HTR-8/SVneo (cell line): ENCODE measurements at places on chromosomes 11 and 22.

DNA sequence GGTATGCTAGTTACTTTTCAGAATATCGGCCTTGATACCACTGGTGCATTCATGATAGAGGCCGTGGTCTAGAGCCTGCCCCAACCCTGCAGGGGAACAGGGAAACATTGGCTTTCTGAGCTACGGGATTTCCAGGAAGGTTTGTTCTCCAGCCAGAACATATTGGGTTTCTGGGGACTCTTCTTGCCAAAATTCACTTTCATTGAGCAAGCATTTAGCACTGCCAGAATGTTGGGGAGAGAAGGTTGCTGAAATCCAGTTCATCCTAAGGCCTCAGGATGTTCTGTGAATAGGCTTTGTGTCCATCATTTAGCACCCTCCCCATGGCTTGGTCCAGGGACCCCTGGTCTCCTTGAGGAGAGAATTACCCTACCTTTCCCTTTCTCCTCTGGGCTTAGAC lies 36.7 kb downstream of the DRG1 start:
- DNase-seq, result no peak

- no peak for DNase-seq
Observed at GRCh38 chr22:47310601-47311000, 548.2 kb downstream of the TBC1D22A start.

GRCh38 chr11:124861670-124862069 lies 3.6 kb upstream of the ROBO3 start:
- no peak for DNase-seq

DNA sequence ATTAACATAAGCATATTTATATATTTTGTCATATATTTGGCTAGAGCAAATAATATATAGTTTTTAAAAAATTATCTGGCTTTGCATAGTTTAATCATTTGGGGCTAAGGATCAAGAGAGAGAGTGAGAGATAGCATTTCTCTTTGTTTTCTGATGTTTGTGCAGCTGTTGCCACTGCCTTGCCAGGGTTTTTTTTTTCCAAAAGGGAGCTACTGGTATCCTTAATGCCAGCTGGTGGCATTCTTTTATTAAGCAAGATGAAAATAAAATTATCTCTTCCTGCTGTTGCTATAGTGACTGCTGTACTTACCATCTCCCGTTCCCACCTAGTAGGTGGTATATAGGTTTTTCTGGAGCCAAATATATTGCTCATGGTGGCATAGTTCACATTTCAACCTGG lies 793.3 kb upstream of the ARHGAP42 start:
- no peak for DNase-seq

GRCh38 chr22:26690654-26691376 lies 33.4 kb downstream of the MIAT start:
- no peak for DNase-seq

GRCh38 chr11:73866586-73866996 lies 10.1 kb downstream of the COA4 start:
- DNase-seq, result peak; percentile 90

GRCh38 chr11:67483831-67484665 lies 1.2 kb downstream of the AIP start:
- no peak for DNase-seq

GRCh38 chr22:24337894-24338645 lies 67.4 kb downstream of the SPECC1L start:
- DNase-seq, result no peak

- DNase-seq, result no peak
Observed at GRCh38 chr11:119525180-119525866, 102.4 kb upstream of the THY1 start.

- DNase-seq, result no peak
Observed at GRCh38 chr11:115180272-115180671, 323.9 kb downstream of the CADM1 start.

- DNase-seq, result no peak
Observed at GRCh38 chr11:134272381-134273316, 3.5 kb upstream of the GLB1L3 start.

GRCh38 chr11:61893981-61894380 lies 2.6 kb upstream of the FADS3 start:
- DNase-seq, result no peak

GRCh38 chr22:46587492-46588278 lies 32.5 kb upstream of the GRAMD4 start:
- no peak for DNase-seq

- no peak for DNase-seq
Observed at GRCh38 chr11:129278586-129279319, 86.6 kb upstream of the ARHGAP32 start.

DNA sequence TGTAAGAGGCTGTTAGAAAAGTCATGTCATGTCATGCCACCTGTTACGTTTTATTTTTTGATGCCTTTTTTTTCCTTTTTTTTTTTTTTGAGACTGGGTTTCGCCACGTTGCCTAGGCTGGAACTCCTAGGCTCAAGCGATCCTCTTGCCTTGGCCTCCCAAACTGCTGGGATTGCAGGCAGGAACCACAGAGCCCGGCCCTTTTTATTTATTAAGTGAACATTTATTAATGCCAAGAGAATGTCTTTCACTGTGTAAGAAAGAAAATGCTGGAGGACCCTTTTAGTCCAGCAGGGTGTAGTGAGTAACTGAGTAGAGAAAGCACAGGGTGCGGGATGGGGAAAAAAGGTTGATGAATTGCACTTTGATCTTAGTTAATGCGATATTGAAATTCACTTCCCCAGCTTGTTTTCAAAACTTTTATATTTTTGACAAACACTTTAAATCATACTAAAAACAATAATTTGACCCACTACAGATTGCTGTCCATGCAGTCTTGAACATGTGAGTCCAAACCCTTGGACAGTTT lies 2.3 kb upstream of the XBP1 start:
- no peak for DNase-seq

DNA sequence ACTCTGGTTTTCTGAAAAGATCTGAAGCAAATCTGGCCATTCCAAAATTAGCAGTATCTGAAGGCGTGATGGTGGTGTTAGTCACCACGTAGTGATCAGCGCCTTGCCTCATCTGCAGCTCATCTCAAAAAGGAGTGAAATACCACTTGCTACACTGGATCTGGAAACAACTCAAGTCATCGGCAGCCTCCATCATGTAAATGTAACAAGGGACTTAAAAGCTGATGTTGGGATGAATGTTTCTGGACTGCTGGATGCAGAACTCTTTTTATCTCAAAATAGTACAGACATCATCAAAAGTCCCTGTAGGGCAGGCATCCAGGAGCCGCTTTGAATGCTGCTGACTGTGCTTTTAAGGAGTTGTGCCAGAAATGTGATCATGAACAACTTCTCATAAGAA lies 14.1 kb upstream of the APLP2 start:
- no peak for DNase-seq

DNA sequence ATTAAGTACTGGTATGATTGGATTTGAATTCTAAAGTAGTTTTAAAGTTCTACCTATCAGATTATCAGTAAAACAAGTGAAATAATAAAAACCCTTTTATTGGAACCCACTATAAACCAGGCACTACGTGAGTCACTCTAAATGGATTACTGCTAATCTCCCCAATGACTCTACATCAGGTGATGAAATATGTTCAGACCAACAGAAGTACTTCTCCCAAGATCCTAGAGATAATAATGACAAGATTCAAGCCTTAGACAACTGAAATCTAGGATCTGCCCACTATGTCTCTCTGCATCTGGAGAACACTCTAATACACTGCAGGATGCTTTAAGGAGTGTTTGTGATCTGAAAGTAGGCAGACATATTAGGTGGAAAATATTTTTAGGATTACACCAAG lies 652.1 kb upstream of the CHORDC1 start:
- no peak for DNase-seq

DNA sequence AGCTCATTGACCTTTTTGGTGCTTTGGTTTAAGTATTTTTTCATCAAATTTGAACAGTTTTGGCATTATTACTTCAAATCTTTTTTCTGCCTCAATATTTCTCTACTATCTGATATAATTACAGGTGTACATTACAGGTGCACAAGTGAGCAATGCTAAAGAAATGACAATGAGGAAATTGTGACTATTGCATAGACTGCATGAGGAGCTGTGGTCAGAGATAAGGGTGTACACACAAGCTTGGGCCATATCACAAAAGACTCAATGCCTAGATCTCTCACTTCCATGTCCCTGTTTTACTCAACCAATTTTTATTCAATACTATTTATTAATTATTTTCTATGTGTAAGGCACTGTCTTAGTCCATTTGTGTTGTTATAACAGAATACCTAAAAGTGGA lies 251.0 kb upstream of the UBASH3B start:
- DNase-seq, result no peak

GRCh38 chr11:112806876-112807275 lies 154.3 kb upstream of the NCAM1 start:
- no peak for DNase-seq

DNA sequence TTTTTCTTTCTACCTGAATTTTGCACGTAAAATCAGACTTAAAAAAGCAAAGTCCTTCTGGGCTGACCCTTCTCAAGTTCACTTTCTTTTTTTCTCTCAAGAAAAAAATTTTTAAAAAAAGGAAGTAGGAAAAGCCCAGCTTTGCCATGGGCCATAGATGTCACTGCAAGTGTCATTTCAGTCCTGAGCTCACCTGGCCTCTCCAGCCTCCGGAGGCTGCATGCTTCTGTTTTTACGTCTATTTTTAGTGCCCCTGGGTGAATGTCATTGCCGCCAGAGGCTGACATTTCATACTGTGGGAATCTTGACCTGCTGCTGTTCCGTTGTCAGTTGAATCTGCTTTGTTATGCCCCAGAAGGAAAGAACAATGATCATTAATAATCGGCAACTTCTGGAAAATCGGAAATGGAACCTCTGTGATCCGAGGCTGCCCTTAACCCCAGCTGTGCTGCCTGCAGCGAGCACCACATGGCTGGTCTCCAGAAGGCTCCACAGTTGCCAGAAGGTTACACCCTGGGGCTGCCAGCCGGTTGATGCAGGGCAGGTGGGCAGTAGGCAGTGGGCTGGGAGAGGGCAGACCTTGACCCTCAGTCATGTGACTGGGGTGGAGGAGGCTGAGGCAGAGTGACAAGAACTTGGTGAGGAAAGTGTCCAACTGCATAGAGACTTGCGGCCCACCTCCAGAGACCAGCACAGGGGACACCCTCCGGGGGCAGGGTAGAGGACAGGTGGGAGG lies 16.7 kb upstream of the MYEOV start:
- DNase-seq, result no peak

DNA sequence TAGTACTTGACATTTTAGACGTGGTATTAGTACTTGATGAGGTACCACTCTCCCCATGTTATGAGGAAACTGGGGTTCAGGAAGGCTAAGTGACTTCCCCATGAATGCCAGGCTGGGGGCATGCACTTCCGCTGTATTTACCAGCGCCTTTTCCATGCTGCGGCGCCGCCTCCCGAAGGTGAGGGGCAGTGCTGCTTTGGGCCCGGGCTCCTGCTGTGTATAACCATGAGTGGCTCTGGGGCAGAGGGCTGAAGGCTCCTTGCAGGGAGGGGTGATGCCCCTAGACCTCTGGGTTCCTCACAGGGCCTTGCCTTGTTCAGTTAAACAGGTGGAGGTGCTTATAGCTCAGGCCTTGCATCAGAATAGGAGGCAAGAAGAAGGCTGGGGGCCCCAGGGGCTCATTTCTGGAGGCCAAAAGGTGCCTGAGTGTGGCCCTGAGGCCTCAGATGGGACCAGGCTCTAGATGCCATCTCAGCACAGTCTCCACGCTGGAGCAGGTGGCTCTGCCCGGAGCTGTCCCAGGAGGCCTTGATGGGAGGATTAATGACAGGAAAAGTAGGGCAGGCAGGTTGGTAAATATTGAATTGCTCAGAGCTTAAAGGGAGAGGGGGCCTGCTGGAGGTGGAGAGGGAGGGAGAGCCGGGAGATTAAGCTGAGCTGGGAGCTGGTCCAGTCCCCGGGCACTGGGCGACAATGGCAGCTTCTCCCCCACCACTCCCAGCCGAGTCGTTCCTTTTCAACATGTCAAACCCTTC lies 129.6 kb downstream of the CEP164 start:
- DNase-seq, result no peak

- peak; percentile 42 for DNase-seq
Observed at GRCh38 chr11:12430954-12431595, 53.7 kb downstream of the PARVA start.

DNA sequence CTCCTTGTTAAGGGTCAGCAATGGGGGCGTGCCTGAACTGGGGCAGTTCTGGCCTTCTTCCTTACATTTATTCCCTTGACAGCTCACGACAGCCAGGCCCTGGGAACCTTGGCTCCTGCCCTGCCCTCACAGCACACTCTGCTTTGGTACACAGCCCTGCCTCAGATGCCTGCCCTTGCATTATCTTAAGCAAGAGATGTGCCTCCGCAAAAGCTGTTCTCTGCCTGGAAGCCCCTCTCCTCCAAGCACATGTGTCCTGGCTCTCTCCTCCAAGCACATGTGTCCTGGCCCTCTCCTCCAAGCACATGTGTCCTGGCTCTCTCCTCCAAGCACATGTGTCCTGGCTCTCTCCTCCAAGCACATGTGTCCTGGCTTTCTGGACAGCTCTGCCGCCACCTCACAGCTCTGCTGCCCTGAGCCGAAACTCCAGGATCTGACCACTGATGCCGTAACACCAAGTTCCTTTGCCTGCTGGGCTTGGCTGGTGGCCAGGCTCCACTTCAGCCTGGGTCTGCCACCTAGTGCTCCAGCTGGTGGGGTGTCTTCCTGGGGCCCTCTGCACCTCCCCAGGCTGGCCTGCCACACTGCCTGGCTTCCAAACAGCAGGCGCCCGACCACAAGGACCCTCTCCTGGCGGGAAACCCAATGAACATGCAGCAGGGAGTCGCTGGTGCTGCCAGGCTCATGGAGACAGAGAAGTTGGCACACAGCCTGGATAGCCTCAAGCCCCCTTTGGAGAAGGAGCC lies 53.0 kb downstream of the SCUBE1 start:
- no peak for DNase-seq

DNA sequence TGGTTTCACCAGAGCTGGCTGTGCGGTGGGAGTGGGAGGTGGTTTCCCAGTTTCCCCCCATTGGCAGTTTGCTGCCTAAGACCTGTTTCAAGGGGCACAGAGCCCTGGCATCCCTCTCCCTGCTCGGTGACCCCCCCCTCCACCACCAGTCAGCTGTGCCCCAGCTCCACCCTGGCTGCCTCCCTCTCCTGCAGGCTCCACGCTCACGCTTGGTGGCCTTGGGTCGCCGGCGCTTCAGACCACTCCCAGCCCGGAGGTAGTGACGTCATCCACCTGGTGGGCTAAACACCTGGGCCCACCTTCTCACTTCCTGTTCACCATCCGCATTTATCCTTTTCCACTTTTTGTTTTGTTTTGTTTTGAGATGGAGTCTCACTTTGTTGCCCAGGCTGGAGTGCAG lies 7.8 kb downstream of the GAL start:
- no peak for DNase-seq

- DNase-seq, result no peak
Observed at GRCh38 chr22:41828516-41828915, 4.4 kb upstream of the SREBF2 start.

DNA sequence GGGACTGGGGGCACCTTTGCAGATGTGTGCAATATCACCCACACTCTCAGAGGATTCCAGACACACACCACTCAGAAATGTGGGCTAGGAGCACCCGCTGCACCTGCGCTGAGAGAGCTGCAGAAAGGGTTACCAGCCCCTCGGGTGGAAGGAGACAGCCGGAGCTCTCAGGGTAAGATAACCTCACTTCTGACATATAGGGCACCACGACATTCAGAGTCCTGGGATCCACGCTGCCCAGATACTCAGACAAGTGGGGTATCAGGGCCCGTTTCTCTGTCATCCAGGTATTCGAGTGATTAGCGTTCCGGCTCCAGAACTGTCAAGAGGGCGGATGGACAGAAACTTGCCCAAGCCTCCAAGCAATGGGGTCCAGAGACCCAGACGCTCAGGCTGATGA lies 6.2 kb upstream of the SYT8 start:
- no peak for DNase-seq
